ENCODE measurements at places on chromosomes 13 and 19.
A peak's percentile ranks its signal among the peaks of the same experiment; 100 is the strongest.

DNA sequence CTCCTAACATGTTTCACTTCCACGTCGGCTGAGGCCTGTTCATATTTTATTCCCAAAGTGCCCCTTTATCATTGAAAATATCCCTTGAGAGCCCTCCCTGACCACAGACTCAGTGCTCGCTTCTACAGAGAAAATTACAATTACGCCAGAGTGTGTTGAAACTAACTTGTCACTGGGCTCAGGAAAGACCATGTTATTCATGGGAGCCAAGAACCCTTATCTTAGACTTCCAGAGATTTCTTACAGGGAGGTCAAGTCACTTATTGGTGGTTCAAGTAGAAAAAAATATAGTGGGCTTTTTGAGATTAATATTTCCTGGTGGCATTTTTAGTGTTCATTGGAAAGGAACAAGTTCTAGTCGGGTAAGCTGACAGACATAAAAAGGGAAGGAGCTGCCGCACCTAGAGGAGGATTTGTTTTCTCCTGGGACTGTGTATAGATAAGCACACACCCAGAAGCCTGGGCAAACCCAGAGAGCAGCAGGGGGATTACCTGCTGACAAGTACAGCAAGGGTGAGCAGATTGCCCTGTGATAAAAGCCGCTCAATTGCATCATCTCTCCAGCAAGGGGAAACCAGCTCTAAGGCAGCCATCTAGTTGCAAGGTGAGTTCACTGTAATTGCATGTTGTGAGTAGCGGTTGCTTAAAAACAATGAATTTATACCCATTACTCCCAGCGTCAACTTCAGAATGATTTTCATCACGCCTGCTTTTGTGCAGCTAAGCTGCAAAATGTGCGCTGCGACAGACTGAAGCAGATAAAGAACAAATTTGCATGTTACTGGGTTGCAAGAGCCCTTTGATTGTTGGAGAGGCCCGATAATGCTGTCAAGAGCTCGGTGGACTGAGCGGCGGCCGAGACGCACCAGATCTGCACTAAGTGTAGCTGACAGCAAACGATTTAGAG is 46.2 kb downstream of the DCT start:
- no peak for DNase-seq

DNA sequence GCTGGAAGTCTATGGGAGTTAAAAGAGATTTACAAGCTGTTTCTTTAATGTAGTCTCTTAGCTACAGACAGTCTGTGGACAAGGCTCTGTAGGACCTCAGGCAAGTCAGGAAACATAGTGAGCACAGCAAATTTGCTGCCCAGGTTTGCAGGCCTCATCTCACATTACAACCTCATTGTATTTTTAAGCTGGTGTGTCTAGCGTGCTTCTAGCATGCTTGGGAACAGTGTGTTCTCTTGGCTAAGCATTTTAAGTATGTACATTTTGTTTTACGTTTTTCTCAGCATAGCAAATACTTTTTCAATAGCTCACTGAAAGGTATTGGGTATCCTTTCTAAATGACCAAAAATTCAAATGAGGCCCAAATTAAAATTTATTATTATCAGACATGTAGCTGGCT is 113.2 kb downstream of the STARD13 start:
- no peak for DNase-seq

DNA sequence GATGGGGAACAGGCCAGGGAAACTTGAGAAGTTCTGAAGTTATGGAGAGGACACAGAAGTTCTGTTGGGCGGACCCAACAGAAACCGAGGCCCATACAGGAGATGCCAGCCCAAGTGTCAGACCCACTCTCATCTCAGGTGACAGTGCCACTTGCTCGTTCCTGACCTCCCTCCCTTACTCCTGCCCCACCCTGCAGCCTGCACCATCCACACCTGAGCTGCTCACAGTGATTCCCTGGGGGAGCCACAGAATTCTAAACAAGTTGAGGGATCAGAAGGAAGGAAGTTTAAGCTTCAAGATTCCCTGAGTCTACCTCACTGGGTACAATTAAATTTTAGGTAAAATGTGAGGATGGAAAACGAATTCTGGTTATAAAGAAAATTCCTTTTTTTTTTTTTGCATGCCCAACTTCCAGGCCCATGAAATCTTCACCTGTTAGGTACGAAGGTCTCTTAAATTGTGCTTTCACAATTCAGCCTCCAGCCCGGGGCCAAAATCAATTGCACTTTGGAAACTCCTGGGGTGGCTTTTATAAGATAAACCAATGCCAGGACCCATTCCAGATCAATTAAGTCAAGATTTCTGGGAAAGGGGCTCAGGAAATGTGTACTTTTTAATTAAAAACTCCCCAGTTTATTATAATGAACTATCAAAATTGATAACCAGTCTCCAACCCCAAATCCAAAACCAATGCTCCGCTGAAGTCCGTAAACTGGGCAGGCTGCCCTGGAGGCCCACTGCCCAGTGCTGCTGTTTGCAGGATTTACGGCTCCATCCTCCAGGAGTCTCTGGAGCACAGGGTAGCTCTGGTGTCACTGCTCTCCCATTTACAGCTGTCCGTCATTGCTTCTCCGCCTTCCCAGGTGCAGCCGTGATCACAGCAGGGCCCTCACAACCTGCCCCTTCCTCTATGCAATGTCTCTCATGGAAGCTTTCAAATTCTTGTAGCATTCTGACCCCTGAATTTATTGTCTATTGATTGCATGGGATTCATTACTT is 643.5 kb downstream of the UQCRFS1 start:
- no peak for DNase-seq

DNA sequence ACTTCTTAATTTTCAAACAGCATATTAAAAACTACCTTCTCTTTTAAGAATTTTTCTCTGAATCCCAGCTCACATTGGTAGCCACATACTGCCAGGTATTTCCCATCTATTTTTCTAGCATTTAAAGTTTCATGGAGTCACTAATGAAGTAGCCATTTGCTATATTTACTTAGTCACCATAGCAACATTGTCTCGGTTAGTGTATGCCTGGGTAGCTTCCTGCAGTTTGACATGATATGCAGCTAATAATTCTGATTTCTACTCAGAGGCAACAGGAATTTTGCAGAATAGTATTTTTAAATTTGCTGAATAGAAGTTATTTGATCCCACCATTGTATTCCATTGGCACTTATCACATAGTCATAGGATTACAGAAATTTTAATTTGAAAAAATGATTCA is 30.9 kb upstream of the KCTD4 start:
- no peak for DNase-seq

GRCh38 chr19:14218620-14219330 is 12.8 kb upstream of the ADGRL1 start:
- DNase-seq: no peak

DNA sequence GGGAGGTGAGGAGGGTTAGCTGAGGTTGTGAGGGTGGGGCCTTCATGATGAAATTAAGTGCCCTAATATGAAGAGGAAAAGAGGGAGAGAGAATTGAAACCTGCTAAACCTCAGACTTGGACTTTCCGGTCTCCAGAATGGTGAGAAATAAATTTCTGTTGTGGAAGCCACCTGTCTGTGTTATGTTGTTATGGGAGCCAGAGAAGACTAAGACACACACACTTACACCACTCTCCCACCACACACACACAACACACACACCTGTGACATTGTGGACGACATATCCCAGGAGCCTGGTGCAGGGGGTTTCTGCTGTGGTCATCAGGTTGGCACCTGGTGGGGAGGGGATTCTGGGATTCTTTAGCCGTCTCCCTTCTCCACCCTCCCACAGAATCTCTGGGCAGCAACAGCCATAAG is 14.0 kb downstream of the KLK4 start:
- no peak for DNase-seq

DNA sequence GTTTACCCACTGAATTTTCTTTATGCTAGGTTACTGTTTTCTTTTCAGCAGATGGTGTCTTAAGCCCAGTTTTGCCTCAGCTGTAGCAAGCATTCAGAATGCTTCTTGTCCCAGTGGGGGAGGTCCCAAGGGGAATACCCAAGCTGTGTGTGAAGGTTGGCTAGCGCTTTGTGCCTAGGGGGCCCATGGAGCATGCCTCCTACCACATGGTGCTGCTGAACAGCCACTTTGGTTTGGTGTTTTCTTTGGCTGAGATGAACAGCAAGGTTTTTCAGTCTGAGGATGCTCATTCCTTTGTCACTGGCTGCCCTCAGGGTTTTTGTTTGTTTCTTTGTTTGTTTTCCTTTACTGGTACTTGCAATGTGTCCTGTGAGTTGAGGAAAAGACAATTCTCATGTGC is 99.0 kb downstream of the PCDH20 start:
- DNase-seq: no peak

DNA sequence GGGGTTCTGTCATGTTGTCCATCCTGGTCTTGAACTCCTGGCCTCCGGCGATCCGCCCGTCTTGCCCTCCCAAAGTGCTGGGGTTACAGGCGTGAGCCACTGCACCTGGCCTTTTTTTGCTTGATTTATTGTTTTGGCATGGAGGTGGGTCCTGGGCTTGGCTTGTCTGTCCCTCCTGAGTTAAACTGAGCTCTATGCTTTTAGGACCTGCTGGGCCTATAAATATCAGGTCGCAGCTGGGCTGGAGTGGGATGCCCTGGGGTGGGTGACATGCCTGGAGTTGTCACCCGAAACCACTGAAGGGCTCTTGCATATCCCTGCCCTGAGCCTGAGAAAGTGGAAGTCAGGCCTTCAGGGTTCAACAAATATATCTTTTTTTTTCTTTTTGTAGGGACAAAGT is 5.5 kb downstream of the ARRDC5 start:
- DNase-seq: no peak

- DNase-seq: no peak
Observed at GRCh38 chr13:62626771-62627170, 1211.1 kb upstream of the PCDH20 start.

GRCh38 chr19:13861392-13861713 is 15.6 kb upstream of the NANOS3 start:
- DNase-seq: no peak

- no peak for DNase-seq
Observed at GRCh38 chr13:99955747-99956472, 15.7 kb downstream of the ZIC5 start.

DNA sequence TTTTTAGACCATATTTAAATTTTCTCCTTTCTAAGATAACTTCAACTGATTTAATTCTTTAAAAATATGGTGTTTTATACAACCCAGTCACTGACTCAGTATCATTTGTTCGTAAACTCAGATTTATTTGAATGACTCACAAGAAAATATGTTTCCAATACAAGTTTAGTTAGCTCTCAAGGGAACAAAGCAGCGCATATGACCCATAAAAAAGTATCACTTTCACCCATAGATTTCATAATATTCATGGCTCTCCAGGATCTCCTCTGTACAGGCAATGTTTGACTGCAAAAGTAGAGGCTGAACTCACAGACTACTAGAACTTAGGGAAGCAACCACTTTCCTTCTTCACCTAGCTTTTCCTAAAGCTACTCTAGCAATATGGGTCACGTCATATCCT is 405.6 kb upstream of the PCDH9 start:
- no peak for DNase-seq

- no peak for DNase-seq
Observed at GRCh38 chr13:24081387-24081786, 79.1 kb upstream of the SPATA13 start.

- DNase-seq: no peak
Observed at GRCh38 chr19:49924004-49924880, 4.8 kb upstream of the ATF5 start.

DNA sequence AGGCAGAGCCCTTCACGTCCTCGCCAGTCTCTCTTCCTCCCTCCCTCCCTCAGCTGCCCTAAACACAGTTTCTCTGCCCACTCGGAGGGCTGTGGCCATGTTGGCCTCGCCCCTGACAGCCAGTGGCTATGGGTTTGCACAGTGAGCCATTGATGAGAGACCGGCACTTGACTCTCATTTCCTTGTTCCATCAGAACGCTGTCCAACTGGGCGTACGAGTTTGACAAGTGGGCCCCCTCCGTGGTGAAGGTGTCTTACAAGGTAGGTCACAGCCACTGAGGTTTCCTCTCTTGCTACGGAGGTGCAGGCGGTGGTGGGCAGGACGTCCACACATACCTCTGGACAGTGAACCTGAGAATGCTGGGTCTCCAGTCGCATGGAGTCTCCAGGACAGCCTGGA is 57.9 kb downstream of the SMARCA4 start:
- no peak for DNase-seq

DNA sequence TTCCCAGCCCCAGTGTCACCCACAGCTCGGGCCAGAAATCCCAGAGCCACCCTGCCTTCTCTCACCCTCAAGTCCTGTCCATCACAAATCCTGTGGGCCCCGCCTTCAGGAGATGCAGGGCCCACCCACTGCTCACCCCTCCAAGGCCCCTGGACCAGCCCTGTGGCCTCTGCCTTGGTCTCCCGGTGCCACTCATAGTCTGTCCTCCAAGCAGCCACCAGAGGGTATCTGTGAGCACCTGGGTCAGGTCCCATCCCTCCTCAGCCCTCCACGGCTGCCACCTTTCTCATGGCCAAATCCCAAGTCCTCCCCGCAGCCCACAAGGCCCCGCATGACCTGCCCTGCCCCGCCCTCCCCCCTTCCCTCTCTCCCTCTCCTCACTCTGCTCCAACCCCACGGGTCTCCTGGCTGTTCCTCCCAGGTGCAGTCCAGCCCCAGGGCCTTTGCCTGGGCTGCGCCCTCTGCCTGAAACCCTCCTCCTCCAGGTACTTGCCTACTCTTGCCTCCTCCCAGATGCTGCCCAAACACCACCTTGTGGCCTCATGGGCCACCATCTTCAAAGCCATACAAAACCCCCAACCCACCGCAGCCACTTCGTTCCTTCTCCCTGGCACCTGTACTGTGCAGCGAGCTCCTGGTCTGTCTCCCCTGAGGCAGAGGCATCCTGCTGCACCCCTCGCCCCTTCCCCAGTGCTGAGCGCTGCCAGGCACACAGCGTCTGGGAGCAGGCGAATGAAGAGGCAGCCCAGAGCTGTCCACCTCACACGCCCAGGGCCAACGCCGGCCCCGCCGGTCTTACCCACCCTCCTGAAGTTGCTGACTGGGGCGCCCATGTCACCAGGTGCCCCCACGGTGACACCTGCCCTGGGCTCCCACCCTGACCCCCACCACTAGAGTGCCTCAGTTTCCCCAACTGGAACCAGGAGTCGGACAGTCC is 13.2 kb upstream of the UQCR11 start:
- DNase-seq: peak; percentile 58

GRCh38 chr19:46356149-46357055 is 9.5 kb downstream of the PPP5C start:
- DNase-seq: no peak

- no peak for DNase-seq
Observed at GRCh38 chr13:99051768-99052455, 74.0 kb upstream of the DOCK9 start.

DNA sequence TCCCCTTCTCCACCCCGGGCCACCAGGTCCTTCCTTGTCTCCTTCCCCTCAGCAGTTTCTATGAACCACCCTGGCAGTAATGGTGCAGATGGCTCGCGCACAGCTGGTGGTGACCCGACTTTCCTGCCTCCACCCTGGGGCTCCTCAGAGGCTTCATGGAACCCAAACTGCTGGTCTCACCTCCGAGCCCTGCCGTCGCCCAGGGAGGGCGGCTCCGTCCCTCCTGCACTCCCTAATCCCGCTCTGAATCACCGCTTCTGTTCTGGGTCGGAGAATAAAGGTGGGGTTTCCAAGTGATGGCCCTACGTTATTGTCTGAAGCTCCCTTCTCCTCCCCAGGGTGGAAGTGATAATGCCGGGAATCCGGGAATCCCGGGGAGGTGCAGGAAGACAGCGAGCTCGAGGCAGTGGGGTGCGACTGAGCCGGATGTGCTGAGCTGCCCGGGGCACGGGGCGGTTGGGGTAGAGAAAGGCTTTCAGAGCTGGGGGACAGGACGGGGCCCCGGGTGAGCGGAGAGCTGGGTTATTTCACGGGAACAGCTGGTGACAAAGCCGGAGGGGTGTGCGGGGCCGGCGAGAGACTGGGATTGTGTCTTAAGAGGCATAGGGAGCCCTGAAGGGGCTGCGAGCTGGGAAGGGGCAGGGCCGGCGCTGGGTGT is 711 bp downstream of the FUT2 start:
- DNase-seq: peak; percentile 40

All from body of pancreas (tissue), 4 donors.